ENCODE measurements at places on chromosomes 5 and 9.

DNA sequence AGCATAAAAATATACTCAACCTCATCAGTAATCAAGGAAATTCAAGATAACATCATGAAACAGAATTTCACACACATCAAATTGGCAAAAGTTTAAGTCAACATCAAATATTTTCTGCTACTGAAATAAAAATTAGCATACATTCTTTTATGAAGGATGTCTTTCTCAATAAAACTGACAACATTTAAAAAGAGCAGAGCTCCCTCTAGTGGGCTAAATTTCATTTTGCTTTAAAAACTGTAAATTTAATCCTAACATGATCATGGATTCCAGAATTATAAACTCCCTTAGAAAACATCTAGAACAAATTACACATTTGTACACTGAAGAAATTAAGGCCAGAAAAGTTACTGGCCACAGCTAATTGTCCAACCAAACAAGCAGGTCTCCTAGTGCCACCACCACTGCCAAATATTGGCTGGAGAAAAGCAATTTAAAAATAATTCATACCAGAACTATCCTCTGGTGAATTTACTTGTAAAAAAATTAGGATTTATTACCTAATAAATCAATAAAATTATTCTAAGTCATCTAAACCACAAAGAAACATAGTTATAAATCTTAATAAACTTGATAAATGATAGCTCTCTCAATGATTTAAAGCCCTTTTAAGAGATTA, 31.2 kb downstream of the DEPDC1B start:
- no peak for DNase-seq

GRCh38 chr5:187617-188451, 3.5 kb upstream of the LRRC14B start:
- DNase-seq, result no peak

GRCh38 chr9:135135171-135135928, 47.9 kb downstream of the OLFM1 start:
- DNase-seq, result no peak

DNA sequence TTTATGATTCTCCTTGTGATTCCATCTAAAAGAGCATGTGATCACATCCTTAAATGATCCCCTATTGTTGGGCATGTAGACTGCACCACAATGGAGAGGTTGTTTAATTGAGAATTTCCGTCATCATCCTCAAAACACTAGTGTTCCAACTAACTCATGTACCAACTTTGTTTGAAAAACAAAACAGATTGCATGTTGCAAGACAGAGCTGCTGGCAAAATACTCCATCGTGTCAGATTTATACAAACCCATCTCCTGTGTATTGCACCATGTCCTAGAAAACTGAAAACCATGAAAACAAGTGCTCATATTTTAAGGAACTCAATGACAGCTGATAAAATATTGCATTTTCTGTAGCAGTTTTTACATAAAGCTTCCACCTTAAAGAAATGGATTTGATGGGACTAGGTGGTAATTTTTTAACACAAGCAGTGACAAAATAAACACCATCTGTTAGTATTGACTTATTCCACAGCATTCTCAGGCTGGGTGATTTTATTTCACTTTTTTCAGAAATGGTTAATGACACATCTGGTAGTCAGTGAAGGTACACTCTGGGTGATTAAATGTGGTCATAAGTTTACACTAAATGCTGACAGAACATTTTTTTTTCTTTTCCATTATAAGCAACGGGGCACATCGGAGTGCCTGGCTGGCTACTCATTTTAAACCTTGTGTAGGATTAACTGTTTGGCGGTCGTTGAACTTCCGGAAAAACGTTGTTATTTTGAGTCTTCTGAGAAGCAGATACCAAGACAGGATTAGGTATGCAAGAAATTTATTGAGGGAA, 602.9 kb upstream of the WWC1 start:
- peak; percentile 36 for DNase-seq

DNA sequence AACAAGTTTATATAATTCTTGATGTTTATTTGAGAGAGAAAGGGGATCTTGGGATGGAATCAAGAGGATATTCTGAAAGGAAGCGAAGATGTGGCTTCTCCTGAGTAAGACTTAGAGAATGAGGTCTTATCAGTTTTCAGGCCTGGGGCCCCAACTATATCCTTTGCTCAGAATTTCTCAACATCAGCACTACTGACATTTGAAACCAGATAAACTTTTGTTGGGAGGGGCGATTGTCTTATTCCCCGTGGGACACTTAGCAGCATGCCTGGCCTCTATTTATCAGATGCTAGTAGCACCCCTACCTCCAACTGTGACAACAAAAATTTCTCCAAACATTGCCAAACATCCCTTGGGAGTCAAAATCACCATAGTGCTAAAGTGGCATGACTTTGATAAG, 567.7 kb downstream of the MAT2B start:
- DNase-seq, result no peak

- DNase-seq, result peak; percentile 63
Measured at GRCh38 chr5:34622098-34622400, 34.1 kb upstream of the RAI14 start.

- no peak for DNase-seq
Measured at GRCh38 chr5:117262572-117263131, 688.0 kb upstream of the SEMA6A start.

DNA sequence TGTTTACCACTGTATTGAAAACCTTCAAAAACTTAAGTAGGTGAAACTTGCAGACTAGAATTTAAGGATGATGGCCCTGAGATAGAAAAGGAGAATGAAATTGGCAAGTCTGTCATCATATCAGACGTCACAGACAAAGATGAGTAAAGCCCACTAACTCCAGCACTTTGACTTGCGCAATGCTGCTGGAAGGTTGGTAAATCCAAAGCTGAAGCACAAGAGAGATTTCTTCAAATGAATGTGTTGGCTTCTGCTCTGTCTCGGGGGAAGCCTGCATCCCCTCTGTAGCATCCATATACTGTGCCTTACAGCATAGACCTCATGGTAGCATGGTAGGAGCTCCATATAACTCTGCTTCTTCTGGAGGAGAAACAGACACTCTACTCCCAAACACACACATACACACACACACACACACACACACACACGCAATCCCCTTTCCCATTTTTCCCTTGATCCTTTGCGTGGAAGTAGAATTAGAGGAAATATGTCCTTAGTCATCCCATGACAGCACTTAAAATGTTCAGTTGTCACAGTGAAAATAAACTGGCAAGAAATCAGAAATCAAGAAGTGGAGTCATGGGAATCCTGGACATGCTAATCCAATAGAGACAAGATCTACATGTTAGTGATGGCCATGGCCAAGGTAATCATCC, 241.5 kb downstream of the NR3C1 start:
- peak; percentile 68 for DNase-seq

- DNase-seq, result peak; percentile 61
Measured at GRCh38 chr5:137609127-137609526, 110.0 kb upstream of the SPOCK1 start.

- DNase-seq, result peak; percentile 29
Measured at GRCh38 chr9:130682421-130683121, 11.0 kb upstream of the EXOSC2 start.

GRCh38 chr5:83406906-83407305, 64.6 kb upstream of the VCAN start:
- DNase-seq, result no peak

DNA sequence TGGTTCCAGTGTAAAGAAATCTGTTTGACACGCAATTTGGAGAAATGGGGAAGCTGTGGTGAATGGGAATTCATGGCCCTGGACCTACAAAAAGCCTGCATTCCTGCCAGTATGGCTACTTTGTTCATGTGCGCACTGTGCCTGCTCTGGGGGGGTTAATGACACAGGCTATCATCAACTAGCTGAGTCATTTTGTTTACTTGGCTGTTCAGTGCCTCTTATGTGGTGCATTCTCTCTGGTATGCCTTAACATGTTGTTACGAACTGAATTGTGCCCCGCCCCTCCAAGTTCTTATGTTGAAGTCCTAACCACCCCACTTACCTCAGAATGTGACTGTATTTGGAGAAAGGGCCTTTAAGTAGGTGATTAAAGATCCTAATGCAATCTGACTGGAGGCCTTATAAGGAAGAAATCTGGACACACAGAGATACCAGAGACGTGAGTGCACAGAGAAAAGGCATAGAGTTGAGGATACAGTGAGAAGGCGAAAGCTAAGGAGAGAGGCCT, 20.4 kb upstream of the UBAP1 start:
- peak; percentile 53 for DNase-seq

DNA sequence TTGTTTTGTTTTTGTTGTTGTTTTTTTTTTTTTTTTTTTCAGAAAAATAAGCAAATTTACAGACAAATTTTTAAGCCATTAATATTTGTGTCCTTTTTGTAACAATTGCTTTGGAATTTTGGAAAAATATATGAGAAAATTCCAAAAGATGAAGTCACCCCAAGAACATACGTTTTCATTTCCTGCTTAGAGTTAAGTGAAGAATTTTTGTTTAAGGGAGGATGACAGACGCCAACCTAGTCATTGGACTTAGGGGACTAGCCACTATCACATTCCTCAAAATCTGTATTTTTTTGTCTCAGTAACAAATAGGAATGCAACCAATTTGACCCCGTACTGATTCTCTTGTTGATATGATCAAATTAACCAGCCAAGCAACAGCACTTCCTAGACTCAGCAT, 433.9 kb upstream of the SLC30A5 start:
- no peak for DNase-seq

- peak; percentile 100 for DNase-seq
Measured at GRCh38 chr5:151696470-151697061, 9.9 kb upstream of the SPARC start.

DNA sequence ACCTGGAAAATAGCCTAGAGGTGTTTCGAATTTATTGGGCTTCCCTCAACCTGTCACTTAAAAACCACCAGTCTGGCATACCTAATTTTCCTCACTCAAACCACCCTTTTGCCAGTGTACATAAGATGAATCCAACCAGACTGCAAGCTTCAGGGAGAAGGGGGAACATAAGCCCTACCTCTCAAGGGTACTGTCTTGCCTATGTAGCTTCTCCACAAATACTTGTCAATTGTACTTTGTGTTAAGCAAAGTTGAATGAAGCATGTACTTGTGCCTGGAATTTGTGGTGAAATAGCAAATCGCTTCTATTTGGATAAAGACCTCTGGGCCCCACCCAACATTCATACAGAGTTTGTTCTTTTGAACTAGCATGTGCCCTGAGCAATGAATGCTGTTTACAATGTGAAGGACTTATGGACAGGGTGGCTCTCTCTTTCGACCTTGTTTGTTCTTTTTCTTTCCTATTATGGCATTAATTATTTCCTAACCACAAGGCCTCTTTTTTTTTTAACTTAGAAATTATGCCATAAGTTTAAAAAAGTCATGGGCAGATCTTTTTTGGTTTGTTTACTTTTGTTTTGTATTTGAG, 580.2 kb downstream of the EBF1 start:
- DNase-seq, result no peak

GRCh38 chr5:9387879-9388278, 158.0 kb downstream of the SEMA5A start:
- DNase-seq, result no peak

DNA sequence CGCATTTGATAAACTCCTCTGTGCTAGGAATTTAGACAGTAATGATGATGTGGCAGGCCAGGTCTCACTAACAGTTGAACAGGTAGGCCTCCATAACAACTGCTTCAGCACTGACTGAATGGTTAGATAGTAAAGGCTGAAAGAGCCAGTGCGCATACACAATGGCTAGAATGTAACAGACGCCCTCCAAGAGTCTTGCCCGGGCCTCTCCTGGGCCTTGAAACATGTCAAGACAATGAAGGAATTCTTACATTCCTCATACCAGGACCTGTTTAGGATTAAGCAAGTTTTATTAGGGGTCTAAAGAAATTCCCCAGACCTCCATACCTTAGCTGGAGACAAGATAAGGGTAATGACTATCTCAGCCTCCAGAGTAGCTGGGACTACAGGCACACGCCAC, 6.7 kb upstream of the BICD2 start:
- DNase-seq, result no peak

DNA sequence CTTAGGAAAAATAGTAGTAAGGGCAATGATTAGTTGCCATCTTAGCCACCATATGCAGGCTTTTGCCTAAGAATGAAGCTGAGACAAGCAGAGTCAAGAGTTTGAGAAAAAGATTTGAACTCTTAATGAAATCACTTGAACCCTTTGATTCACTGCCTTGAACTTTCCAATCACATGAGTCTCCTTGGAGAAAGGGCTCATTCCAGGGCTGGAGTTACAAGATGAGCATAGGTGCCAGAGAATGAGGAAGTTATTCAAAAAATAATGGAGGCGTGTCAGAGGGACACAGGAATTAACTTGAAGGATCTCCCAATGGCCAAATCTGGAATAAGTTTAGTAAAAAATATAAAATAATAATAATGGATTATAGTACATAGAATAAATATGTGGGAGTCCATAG, 35.3 kb downstream of the MAT2B start:
- DNase-seq, result no peak

- peak; percentile 58 for DNase-seq
Measured at GRCh38 chr5:180802325-180803180, at the start of gene MGAT1. Gene MGAT1, minus strand, starts transcription at chr5:180802806. Its CDS starts 9,835 bp downstream, at chr5:180792971.

GRCh38 chr9:131709771-131710431, 30.0 kb downstream of the RAPGEF1 start:
- DNase-seq, result no peak

GRCh38 chr5:159135896-159136531, 36.3 kb upstream of the EBF1 start:
- peak; percentile 16 for DNase-seq

DNA sequence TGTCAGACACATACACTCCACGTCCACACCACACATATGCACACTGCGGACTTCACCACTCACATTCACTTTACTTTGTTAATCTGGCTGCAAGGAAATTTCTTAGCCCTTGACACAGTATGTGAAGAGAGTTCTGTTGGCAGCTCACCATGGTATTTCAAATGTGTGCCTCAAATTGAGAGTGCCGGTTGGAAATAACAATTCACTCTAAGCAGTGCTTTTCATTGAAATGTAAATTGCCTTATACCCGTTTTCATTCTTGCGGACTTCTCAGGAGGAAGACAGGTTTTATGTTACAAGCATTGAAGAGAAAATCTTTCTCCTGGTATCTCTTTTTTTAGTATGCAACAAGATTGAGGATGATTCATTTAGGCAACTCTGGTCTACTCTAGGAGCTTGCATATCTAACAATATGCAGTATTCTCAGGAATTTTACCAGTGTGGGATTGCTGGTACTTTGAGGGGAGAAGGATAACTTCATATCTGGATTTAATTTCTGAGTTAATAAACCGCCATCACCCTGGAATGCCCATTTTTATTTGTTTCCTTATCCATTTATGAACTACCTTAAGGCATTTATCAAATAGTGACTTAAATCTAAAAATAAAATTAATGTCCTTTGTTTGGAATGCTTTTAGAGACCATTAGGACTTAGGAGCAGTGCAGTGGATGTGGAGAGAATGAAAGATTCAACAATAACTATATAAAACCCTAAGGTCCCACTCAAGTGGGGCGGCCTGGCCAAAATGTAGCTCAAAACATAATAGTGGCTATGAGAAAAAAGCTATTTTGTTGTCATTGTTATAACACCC, 87.0 kb downstream of the IQGAP2 start:
- DNase-seq, result no peak

GRCh38 chr5:146027751-146028150, 77.6 kb downstream of the PLAC8L1 start:
- no peak for DNase-seq

- DNase-seq, result no peak
Measured at GRCh38 chr5:9409413-9409960, 136.4 kb downstream of the SEMA5A start.
